ENCODE measurements at places on chromosomes 1 and 21.
A peak's percentile ranks its signal among the peaks of the same experiment; 100 is the strongest.

DNA sequence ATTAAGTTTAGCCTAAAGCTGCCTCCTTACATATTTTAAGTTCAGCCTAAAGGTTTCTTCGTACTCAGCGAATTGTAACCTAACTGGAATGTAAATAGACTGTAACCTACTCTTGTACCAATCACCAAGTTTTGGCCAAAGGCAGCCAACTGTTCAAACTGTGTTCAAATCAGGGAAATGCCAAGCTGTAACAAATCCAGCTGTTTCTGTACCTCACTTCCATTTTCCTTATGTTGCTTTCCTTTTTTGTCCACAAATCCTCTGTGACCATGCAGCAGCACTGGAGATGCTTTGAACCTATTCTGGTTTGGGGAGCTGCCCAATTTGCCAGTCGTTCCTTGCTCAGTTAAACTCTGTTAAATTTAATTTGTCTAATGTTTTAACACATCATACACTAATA is 3.2 kb upstream of the APOBEC4 start:
- DNase-seq: peak; percentile 3

DNA sequence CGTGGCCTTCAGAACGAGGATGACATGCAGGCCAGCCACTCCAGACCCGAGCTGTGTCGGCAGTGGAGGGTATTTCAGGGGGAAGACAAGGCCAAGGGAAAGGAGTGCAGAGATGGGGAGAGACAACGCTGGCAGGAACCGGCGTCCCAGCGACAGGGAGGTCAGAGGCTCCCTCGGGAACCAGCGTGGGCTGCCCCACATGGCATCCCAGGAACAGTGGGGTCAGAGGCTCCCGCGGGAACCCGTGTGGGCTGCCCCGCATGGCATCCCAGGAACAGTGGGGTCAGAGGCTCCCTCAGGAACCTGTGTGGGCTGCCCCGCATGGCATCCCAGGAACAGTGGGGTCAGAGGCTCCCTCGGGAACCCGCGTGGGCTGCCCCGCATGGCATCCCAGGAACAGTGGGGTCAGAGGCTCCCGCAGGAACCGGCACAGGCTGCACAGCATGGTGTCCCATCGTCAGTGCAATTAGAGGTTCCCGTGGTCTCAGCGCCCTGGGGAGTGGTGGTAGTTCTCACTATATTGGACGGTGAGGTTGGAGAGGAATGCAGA is 43.0 kb downstream of the SLC19A1 start:
- DNase-seq: no peak

DNA sequence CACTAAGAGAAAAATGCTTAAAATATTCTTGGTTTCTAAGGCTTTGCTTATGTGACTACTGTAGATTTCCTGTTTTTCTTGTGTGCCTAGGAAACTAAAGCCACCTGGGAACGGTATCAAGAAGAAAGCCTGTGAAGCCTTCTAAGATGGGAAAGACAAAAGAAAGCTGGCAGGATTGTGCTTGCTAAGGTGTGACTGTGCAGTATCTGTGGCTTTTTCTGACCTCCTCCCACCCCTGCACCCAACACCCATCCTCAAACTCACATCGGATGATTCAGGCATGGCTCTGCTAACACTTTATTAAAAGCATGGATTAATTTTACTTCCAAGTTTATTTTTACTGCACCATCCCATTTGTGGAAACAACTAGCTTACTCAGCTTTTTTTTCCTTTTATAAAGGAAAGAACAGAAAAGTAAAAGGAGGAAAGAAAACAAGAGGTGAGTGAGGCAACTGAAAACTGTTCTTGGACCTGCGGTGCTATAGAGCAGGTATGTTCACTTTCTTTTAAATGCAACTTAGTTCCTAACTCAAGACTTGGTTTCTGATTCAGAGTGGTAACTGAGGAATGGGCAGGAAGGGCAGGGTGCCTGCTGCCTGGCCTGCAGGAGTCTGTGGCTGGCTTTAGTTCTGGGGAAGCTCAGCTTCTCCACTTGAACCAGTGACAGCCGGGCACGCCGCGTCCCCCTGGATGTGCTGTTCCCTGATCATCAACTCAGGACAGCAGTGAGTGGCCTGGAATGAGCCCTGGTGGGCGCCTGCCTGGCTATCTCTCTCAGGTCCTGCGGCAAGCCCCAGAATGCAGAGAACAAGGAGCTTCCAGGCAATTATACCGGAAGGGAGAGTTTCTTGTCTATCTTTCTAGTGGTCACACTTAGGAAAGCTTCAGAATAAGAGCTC is at the start of gene GBP6:
GBP6 (plus strand) TSS at position 422 of the 899 bp plus-strand sequence. CDS start 4,493 bp downstream, outside the sequence.
- peak; percentile 11 for DNase-seq

DNA sequence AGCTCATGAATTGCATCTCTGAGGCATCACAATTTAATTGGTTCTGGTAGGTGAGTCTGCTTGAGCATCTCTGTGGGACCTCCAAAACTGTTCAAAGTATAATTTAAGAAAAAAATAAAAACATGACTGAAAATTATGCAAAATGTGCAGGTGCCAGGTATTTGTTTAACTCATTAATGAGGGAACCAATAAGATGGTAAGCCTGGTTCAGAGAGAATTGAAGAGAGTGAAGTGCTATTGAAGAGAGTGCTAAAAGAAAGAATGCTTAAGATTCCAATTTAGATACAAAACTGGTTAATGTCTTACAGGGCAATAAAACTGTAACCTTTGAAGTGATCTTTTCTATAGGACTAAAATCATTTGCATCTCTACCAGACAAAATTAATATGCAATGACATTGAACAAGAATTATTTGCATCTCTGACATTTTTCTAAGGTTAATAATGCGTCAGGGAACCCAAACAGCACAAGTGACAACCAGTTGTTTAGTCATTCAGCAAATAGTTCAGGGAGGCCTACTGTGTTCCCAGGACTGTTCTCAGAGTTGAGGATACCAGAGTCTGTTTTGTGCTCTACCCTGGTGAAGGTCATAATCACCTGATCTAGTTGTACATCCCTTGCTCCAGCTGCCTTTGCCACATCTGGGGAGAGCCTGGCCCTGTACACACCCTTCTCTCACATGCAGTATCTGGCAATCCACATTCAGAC is 183.5 kb downstream of the PATJ start:
- no peak for DNase-seq

GRCh38 chr1:198496216-198497143 is 44.0 kb downstream of the ATP6V1G3 start:
- DNase-seq: no peak

DNA sequence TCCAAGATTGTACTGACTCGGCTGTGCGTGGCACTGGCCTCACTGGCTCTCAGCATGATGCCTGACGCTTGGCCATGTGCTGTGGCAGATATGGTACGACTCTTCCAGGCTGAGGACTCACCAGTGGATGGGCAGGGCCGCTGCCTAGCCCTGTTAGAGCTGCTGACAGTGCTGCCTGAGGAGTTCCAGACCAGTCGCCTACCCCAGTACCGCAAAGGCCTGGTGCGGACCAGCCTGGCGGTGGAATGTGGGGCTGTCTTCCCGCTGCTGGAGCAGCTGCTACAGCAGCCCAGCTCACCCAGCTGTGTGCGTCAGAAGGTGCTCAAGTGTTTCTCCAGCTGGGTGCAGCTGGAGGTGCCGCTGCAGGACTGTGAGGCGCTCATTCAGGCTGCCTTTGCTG is 2.9 kb downstream of the IPO13 start:
- DNase-seq: no peak

DNA sequence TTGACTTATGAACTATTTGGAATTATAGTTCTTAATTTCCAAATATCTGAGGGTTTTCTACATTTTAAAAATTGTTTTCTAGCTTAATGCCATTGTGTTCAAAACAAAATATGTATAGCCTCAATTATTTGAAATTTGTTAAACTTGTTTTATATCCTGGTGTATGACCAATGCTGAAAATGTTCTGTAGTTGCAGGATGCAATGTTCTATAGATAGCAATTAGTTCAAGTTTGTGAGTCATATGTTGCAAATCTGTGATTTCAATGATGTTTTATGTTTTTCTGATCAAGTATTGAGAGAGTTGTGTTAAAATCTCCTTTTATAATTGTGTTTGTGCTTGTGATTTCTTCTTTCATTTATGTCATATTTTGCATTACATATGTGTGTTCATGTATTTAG is 517.5 kb downstream of the ADGRL2 start:
- DNase-seq: no peak

GRCh38 chr1:91031081-91031480 is 9.2 kb upstream of the ZNF644 start:
- no peak for DNase-seq

DNA sequence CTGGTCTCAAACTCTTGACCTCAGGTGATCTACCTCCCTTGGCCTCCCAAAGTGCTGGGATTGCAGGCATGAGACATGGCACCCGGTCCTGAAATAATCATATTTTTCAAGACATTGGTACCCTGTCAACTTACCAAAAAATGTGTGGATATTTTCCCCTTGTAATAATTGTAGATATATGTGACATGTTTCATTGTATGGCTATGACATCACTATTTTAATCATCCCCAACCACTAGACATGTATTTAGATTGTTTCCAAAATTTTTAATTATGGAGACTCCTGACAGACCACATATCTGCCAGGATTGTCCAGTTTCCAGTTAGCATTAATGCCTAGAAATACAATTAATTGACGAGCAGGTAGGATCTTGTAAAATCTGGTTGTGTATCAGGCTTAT is 96.7 kb upstream of the NEGR1 start:
- no peak for DNase-seq

DNA sequence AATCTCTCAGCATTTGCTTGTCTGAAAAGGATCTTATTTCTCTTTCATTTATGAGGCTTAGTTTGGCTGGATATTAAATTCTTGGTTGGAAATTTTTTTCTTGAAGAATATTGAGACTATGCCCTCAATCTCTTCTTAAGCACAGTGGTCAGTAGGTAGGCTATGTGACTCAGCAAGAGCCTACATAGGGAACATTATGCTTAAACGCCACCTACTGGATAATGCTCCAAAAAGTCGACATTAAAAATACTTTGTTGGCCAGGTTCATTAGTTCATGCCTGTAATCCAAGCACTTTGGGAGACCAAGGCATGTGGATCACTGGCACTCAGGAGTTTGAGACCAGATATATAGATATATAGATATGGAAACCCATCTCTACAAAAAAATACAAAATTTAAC is 678.0 kb upstream of the USP24 start:
- peak; percentile 71 for DNase-seq

GRCh38 chr1:62285440-62285839 is 33.8 kb downstream of the KANK4 start:
- DNase-seq: no peak

- peak; percentile 70 for DNase-seq
Observed at GRCh38 chr1:85576642-85577418, 3.7 kb upstream of the CCN1 start.

DNA sequence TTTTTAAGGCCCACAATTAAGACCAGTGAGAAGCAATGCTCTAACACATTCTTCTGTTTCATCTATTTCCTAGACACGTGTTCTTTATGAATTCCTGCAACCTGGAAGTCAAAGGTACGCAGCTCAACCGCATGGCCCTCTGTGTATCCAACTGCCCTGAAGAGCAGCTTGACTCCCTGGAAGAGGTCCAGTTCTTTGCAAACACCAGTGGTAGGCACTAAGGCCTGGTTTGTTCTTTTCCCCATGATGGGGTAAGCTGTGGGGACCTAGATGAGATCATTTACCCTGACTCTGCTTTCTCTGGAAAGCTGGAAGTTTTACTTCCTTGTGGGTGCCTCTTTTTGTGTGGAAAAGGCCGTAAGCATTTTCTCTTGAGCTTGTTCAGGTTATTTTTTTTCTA is 7.3 kb downstream of the SLC44A3 start:
- DNase-seq: no peak

DNA sequence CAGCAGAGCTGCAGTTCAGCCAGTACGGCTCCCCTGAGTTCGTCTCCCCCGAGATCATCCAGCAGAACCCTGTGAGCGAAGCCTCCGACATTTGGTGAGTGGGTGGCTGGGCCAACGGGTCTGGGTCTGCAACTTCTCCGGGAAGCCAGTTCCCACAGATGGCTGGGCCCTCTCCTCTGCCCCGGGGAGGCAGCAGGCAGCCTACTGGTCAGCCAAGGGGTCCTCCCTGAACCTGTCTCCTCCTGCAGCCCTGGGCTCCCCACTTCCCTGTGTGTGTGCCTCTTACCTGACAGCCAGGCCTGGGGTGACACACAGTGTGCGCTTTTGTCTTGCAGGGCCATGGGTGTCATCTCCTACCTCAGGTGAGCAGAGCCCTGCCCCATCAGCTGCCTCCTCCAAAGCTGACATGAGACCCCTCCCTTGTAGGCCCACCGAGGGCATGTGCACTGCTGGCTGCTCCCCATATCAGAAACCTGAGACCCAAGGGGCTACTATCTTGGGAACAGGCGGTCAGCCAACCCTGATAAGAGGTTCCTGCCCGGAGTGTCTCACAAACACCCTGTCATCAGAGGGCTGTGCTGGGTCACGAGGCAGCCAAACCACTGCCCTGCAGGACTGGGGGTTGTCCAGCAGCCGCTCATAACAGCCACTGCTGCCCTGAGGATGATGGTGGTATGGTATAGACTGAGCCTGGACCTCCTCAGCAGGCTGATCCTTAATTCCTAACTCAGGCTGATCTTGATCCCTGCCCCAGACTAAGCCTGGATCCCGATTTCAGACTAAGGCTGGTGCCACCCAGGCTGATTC is 37.6 kb downstream of the TRIM11 start:
- no peak for DNase-seq

- no peak for DNase-seq
Observed at GRCh38 chr1:228837817-228838716, 102.8 kb downstream of the RHOU start.

- no peak for DNase-seq
Observed at GRCh38 chr1:45621501-45621836, 2.4 kb downstream of the CCDC17 start.

DNA sequence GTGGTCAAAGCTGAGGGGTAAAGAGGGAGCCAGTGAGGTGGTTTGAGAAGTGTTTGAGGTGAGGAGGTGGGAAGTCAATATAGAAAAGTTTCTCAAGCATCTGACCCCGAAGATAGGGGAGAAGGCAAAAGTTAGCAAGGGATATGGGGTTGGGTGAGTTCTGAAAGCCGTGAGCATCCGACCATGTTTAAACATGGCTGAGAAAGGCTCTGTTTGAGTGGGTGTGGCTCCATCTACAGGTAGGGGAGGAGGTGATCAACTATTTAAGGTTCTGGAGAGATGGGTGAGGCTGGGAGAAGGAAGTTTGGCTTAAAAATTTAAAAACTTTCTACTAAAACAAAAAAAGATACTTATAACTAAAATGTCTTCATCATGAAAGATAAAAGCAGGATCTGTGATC is 273.8 kb downstream of the KCNJ6 start:
- peak; percentile 69 for DNase-seq

DNA sequence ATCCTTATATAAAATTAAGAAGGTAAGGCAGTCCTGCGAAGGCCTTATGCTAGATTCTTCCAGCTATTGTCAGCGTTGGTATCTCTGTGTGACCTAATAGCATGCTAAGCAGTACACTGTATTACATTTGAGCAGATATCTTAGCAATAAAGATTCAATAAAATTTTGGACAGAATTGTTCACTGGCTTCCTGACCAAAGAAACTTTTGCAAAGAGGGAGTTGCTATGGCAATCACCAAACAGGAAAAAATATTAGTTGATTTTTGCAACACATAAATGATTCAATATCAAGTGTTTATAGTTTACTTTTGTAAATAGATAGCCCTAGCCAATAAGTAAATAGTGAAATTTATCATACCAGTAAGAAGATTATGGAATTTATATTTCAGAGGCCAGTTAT is 31.0 kb upstream of the PLEKHO1 start:
- DNase-seq: no peak

- no peak for DNase-seq
Observed at GRCh38 chr1:65378247-65378946, 42.1 kb upstream of the LEPR start.

- DNase-seq: no peak
Observed at GRCh38 chr1:82125119-82125518, 324.4 kb downstream of the ADGRL2 start.

- DNase-seq: no peak
Observed at GRCh38 chr21:35521852-35522505, 472.9 kb upstream of the RUNX1 start.
